Activated CD8-positive, alpha-beta memory T cell treated with anti-CD3 and anti-CD28 coated beads for 4 hours (primary cell): ENCODE measurements at places on chromosomes 5 and 9.

GRCh38 chr9:121551985-121552753, 52.5 kb upstream of the GGTA1 start:
- DNase-seq = no peak

GRCh38 chr5:99973779-99974178, 561.4 kb upstream of the FAM174A start:
- no peak for DNase-seq

- DNase-seq = no peak
Measured at GRCh38 chr9:112078432-112078831, 96.7 kb downstream of the SUSD1 start.

GRCh38 chr9:113563826-113564497, 100.4 kb downstream of the RGS3 start:
- DNase-seq = no peak
